ENCODE measurements at places on chromosomes 7 and 10. TPM values are rescaled to one million over a fixed set of nuclear protein-coding genes. Genes with fewer than 3 reads are reported as not detected.

Gene TMEM178B
- 1.4 TPM for total RNA-seq

Gene FAM107B
- 86.2 TPM for total RNA-seq

DNA sequence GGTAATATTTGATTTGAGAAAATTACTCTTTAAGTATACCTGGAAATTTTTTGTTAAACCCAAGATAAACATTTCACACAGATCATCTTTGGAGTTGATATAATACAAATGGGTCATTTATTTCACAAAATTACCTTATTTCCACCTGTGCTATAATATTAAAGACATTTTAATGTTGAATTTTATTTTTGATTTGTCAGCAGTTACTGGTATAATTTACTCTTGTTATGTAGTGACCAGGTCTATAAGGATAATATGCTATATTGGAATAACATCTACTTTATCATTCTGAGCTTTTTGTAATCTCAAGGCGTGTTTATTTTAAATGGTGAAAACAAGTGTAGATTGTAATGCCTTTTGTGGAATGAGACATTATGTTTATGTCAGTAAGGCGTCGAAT, 26.6 kb downstream of the PRKAR2B start:
- H3K4me1 ChIP-seq: no peaks in the 10 kb centered on the region
- no peak for DNase-seq
- H3K4me3 ChIP-seq: no peak overlapping the region
- H3K27me3 ChIP-seq: no peaks in the 10 kb centered on the region

DNA sequence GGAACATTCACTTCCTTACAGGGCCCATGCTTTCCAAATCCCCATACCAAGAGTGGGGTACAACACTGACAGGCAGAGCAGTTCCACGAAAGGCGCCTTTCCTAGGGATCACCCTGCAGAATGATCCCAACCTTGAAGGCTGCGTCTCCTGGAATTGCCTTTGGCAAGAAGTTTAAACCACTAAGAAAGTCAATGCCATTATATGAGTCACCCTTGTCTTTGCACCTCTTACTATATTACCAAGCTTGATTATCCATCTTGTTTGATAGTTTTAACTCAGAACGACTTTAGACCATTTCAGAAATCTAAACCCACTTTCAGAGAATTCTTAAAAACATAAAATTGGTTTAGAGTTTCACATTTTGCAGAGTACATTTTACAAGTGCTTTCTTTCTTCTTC, 282.1 kb downstream of the ARHGAP12 start:
- no peaks in the 10 kb centered on the region for H3K27me3 ChIP-seq
- no peak for DNase-seq
- H3K4me3 ChIP-seq: no peak overlapping the region
- H3K36me3 ChIP-seq: no peaks in the 10 kb centered on the region

- DNase-seq: no peak
- H3K4me1 ChIP-seq: peaks cover 30% of the 10 kb centered on the region
- H3K4me3 ChIP-seq: peak overlapping the region; percentile 85
- peaks cover 3% of the 10 kb centered on the region for H3K36me3 ChIP-seq
Measured at GRCh38 chr7:135508883-135509588, 866 bp downstream of the CNOT4 start.

Gene MAT1A
- total RNA-seq: 0.69 TPM

Gene MYO3A
- total RNA-seq: 0.06 TPM

Gene RNF133
- total RNA-seq: 1.2 TPM

DNA sequence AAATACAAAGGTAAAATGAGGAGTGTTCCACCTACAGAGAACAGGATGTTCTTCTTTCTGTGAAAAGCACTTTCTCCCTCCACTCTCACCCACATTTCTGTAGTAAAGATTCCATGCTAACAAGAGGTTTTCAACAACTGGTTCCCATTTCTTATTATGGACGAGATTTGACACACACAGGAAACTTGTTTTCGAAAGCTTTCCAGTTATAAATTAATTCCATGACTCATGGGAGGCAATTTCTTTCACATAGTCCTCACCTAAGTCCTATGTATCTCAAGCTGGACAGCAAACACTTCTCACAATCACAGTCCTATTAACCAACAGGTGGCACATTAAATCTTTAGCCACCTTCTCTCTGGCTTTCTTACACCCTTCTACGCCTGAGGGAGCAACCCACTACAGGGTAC, 24.5 kb downstream of the RAPGEF5 start:
- no peaks in the 10 kb centered on the region for H3K27me3 ChIP-seq
- peak overlapping the region; percentile 33 for H3K27ac ChIP-seq
- H3K4me3 ChIP-seq: no peak overlapping the region
- no peak for DNase-seq

Gene LEP
- total RNA-seq: not detected

DNA sequence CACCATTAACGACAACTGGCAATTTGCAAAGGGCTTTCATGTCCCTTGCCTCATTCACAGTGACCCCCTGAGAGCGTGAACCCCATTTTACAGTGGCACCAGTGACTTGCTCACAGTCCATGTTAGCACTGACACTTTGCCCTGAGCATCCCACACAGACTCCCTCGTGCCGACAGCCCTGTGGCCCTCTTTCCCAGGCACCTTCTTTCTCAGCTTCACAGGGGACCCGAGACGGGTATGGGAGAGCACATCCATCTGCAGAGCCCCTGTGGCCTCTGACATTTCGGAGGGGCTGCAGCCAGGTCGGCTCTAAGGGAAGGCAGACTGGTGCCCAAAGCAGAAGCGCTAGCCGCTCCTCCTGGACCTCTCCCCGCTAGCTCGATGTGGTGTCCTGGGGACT, 10.8 kb downstream of the LOXL4 start:
- H3K36me3 ChIP-seq: no peaks in the 10 kb centered on the region
- no peak overlapping the region for H3K4me3 ChIP-seq
- no peak for DNase-seq

Data from upper lobe of right lung (tissue), 1 donor.